Stimulated activated CD8-positive, alpha-beta memory T cell treated with anti-CD3 and anti-CD28 coated beads, Interleukin-4, amount 100 ng/mL, for 1 hour (primary cell): ENCODE measurements at places on chromosomes 12 and 14.

DNA sequence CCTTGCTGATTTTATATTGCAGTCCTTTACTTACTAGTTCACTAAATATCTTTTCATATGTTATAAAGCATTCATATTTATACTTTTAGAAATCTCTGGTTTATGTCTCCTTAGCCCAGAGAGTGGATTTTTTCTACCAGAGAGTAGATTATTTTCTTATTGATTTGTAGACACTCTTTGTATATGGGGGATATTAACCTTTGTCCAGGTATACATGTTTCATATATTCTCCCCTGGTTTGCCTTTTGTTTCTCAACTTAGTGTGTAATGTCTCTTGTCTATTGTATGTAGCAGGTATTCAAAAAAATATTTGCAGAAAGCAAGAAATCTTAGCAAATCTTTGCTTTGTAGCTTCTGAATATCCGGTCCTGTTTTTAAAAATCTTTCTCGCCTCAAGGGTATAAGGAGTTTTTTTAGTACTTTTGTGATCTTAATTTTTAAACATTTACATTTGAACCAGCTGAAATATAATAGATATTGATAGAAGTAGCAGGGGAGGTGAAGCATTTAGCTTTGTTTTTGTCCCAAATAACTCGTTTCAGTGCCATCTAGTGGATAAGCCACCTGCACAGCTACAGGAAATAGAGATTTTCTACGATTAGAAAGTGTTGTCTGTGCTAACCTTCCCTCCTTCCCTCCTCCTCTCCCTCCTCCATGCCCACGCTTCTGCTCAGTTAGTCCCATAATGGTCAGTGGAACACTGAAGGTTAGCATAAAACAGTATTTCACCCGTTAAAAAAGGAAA, 97.0 kb downstream of the PHETA1 start:
- no peak for DNase-seq

- DNase-seq, result no peak
Observed at GRCh38 chr12:74337951-74338350, 199.7 kb upstream of the ATXN7L3B start.

DNA sequence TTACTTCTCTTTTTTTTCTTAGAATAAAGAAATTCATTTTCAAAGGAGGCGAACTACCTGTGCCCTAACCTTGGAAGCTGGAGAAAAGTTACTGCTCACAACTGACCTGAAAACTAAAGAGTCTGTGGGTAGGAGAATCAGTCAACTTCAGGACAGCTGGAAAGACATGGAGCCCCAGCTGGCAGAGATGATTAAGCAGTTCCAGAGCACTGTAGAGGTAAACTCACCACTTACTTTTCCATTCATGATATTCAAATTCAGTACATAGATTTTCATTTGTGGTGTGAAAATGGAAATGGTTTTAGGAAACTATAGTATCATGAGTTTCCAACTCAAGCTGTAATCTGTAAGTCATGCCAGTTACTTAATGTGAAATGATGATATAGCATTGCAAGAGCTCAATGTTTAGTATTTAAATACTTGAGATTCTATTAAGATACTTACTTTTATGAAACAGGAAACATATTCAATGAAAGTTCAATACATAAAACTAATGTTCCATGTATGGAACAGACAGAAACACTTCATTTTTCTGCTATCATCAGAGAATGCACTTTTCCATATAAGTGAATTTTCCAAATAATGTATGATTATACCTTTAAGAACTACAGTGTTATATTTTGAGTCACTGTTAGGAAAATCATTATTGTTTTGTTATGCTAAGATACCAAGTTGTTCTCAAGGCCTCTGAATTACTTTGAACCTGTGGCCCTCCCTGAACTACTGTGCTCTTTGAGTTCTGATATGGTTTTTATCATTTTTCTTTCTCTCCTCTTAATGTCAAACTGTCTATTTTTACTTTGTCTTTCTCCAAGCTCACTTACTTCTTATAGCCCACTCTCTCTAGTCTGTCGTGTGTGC, 119.0 kb downstream of the ESR2 start:
- no peak for DNase-seq

- no peak for DNase-seq
Observed at GRCh38 chr14:22487401-22487800, 101.6 kb downstream of the DAD1 start.

GRCh38 chr14:30798516-30798915, 75.8 kb upstream of the COCH start:
- DNase-seq, result no peak

DNA sequence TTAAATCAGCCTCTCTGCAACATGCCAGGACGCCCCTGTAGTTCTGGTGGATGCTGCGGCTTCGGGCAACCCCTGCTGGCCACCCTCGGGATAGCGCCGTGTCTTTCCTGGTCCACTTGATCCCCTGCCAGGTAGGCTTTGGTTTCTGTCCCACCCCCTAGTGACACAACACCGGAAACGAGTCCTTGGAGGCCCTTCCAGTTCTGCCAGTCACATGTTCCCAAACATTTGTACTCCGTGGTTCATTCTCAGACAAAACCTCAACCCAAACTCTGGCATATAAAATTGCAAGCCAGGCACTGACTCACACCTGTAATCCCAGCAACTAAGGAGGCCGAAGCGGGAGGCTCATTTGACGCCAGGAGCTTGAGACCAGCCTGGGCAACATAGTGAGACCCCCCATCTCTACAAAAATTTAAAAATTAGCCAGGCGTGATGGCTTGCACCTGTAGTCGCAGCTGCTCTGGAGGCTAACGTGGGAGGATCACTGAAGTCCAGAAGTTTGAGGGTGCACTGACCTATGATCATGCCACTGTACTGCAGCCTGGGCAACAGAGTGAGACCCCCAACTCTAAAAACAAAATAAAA, 37.0 kb downstream of the RASAL1 start:
- no peak for DNase-seq

DNA sequence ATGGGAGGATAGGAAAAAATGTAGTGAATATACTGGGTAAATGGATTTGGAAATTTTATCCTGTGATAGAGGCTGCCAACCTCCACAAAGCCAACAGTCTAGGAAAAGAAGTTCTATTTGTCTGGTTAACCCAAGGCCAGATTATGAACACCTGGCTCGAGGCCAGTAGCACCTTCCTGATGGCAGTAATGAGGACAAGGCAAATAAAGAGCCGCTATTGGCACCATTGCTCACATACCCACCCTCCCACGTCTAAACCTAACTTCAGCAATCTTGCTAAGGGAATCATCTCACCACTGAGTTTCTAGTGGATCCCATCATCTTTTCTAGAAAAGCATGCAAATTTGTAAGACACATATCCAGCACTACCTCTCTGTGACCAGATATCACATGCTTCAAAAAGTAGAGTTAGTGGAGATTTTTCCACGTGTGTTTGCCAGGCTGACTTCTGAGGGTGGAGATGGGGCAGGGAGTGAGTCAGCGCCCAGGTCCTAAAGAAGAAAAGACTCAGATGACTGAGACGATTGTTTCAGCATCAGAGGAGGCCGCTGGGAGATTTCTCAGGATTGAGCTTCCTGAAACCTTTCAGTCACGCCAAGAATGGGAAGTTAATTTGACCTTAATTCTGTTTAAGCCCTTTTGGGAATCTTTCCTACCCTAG, 362.9 kb downstream of the EMP1 start:
- DNase-seq, result no peak
